ENCODE measurements at places on chromosomes 4 and X.

DNA sequence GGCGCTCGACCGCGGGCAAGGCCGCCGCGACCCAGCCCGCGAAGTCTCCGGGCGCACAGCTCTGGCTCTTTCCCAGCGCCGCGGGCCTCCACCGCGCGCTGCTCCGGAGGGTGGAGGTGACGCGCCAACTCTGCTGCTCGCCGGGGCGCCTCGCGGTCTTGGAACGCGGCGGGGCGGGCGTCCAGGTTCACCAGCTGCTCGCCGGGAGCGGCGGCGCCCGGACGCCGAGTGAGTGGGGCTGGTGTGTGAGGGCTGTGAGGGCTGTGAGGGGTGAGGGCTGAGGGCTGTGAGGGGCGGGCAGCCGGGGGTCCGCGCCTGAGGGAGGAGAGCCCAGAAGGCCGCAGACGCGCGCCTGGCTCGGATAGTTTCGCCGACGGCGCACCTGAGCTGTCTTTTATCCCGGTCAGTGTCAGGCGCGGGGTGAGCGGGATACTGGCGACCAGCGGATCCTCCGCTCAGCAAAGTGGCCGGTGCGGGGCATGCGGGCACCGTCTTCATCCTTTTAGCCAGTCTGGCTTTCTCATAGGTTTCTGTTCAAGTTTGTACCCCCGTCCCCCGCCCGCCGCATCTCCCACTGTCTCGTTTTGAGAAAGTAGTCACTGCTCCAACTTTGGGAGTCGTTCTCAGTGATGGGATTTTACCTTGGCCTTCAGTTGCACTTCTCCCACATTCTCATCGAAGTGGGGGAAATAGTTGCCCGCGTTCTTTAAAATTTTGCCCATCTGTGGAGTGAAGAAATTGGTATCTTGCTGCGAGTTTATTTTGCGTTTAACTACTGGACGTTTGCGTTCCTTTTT is 586 bp downstream of the HERC5 start:
- peak; percentile 37 for DNase-seq

DNA sequence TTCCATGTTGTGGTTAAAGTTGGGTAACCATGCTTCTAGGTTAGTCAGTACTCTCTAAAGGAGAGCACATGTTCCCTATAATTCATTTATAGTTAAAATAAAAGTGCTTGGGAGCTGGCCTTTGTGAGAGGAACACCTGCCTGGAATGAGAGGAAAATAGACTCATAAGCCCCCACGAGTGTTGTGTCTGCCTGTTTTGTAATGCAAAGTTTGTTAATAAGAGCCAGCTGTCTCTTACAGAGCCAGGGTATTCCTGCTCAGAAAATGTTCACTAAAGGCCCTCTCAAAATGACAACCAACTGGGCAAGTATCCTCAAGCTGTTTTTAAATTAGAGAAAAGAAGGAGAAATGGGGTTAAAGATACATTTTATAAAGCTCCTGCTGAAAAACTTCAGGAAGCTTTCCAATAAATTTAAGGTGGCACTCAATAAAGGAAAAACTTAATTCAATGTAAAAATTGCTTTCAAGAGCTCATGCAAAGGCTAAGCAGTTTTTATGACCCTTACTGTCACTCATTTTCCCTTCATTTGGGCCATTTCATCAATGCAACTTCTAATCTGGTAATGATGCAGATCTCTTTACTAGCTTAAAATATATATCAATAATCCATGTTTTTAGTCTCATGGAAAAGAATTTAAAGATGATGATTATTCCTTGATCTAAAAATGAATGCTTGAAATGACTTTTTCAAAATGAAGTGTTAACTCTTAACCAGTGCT is 793.6 kb downstream of the STPG2 start:
- DNase-seq: no peak

GRCh38 chr4:82792912-82793649 is 5.5 kb downstream of the SCD5 start:
- DNase-seq: no peak

- no peak for DNase-seq
These were observed 95.5 kb upstream of the PPP2R3B start for GRCh38 chrX:482192-482701.

DNA sequence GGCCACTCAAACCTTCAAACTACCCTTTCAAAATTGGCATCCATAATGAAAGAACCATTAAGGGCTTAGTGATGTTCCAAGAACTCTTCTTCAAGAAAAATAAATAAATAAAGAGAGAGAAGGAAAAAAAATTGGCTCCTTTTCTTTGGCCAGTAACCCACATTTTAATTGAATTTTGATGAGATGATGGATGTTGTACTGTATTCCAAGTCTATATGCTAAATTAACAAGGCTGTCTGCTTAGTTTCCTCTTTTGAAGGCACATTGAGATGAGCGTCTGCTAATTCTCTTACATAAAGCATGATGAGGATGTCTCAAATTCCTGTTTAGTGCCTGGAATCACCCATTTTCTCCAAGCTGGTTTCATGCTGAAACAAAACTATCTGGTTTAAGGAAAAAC is 33.4 kb downstream of the PHOX2B start:
- DNase-seq: no peak

Measured in activated T-helper 1 cell treated with anti-CD3 and anti-CD28 coated beads, Interleukin-2, amount 50 U/mL, for 16 hours (primary cell).